ENCODE measurements at places on chromosomes 3 and 15.

GRCh38 chr15:80906159-80906766 lies 83.4 kb downstream of the MESD start:
- peak; percentile 72 for DNase-seq

GRCh38 chr3:90007778-90008499 lies 900.5 kb downstream of the EPHA3 start:
- no peak for DNase-seq

DNA sequence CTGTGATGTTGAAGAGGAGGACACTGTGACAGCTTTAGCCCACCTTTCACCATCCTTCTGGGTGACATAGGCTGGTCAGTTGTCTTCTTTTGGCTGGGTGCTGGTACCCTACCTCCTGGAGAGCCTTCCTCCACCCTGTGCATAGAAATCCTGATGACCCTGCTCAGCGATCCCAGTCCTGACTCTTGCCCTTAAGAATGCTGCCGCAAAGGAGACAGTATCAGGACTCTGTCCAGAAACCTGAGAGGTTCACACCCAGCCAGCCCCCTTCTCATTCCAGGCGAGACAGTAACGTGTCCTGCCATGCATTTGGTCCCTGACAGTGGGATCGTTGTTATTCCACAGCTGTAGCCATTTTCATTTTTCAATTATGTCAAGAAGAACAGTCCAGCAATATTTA lies 312.8 kb upstream of the CHRM5 start:
- no peak for DNase-seq

DNA sequence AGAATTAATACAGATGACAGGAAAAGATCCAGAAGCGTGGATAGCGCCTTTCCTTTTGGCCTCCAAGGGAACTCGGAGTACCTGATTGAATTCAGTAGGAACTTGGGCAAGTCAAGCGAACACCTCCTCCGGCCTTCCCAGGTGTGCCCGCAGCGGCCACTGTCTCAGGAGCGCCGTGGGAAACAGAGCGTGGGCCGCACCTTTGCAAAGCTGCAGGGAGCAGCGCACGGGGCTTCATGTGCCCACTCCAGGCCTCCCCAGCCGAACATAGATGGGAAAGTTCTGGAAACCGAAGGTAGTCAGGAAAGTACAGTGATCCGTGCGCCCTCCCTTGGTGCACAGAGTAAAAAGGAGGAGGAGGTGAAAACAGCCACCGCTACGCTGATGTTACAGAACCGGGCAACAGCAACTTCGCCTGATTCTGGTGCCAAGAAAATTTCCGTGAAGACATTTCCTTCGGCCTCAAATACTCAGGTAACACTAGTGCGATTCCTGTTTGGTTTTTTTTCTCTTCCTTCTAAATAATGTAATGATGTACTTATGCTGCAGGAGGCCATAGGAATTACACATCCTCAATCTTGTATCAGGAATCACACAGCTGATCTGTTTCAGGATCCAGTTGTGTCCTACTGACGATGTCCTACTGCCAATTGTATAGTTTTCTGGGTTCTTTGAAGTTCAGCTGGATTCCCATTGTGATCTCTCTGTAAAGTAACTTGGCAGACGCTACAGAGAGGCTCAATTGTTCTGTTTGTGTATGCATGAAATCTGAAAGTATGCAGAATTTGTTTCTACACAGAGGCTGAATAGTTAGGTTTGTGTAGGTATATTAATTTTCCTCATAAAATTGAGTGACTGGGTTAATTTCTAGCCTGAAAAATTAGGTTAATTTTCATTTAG lies 63.1 kb downstream of the CGNL1 start:
- DNase-seq = no peak

DNA sequence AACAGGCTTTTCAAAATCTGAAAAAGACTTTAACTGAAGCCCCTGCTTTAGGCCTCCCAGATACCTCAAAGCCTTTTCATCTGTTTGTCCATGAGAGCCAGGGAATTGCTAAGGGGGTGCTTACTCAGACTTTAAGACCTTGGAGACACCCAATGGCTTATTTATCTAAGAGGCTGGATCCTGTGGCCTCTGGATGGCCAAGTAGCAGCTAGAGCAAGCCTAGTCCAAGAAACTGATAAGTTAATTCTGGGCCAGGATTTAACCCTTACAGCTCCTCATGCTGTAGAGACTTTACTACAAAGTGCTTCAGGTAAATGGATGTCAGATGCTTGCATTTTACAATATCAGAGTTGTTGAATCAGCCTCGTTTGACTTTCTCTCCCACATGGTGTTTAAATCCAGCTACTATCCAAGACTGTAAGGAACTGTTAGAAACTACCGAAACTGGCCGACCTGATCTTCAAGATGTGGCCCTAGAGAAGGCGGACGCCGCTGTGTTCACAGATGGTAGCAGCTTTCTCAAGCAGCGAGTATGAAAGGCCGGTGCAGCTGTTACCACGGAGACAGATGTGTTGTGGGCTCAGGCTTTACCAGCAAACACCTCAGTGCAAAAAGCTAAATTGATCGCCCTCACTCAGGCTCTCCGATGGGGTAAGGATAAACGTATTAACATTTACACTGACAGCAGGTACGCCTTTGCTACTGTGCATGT lies 3.3 kb downstream of the DET1 start:
- DNase-seq = no peak

GRCh38 chr3:61454801-61455200 lies 106.6 kb upstream of the PTPRG start:
- no peak for DNase-seq

- DNase-seq = no peak
Measured at GRCh38 chr15:94370206-94370935, 139.0 kb downstream of the MCTP2 start.

GRCh38 chr3:123387532-123387931 lies 61.4 kb downstream of the ADCY5 start:
- no peak for DNase-seq

GRCh38 chr3:52834871-52835501 lies at the start of gene MUSTN1:
Gene MUSTN1 (minus strand): TSS chr3:52835019. CDS start chr3:52834948, 71 bp downstream.
- DNase-seq = no peak

DNA sequence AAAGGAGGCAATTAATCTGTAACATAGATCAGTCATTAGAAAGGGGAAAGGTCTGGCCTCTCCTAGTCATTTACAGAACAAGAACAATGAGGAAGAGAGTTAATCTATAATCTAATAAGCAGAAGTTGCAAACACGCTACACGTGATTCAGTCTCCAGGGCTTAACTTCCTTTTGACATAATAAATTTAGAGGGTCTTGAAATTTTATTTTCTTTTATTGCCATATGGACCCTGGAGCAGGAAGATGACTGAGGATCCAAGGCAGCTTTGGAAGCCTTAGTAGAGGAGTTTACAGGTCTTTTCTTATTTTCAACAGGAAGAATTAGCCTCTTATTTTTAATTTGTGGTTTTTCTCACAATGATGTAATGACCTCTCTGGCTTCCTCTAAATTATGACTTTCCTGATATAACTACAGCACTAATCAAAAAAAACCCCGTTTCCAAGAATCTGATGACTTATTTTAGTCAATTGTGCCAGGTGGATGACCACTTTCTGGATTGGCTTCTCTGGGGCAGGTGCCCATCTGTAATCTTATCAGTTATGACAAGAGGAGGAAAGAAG lies 32.2 kb downstream of the ADGRG7 start:
- no peak for DNase-seq

GRCh38 chr3:133472242-133472641 lies 72.4 kb downstream of the BFSP2 start:
- DNase-seq = no peak

DNA sequence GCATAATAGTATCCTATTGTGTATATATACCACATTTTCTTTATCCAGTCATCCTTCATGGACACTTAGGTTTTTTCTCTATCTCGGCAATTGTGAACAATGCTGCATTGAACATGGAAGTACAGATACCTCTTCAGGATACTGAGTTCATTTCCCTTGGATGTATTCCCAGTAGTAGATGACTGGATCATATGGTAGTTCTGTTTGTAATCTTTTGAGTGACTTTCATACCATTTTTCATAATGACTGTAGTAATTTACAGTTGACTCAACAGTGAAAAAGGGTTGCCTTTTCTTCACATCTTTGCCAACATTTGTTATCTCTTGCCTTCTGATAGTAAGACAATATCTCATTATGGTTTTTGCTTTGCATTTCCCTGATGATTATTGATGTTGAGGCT lies 21.8 kb downstream of the MYH15 start:
- no peak for DNase-seq

GRCh38 chr3:194194051-194194756 lies 58.3 kb downstream of the HES1 start:
- no peak for DNase-seq

GRCh38 chr3:133843634-133844033 lies 38.0 kb downstream of the SRPRB start:
- DNase-seq = no peak

DNA sequence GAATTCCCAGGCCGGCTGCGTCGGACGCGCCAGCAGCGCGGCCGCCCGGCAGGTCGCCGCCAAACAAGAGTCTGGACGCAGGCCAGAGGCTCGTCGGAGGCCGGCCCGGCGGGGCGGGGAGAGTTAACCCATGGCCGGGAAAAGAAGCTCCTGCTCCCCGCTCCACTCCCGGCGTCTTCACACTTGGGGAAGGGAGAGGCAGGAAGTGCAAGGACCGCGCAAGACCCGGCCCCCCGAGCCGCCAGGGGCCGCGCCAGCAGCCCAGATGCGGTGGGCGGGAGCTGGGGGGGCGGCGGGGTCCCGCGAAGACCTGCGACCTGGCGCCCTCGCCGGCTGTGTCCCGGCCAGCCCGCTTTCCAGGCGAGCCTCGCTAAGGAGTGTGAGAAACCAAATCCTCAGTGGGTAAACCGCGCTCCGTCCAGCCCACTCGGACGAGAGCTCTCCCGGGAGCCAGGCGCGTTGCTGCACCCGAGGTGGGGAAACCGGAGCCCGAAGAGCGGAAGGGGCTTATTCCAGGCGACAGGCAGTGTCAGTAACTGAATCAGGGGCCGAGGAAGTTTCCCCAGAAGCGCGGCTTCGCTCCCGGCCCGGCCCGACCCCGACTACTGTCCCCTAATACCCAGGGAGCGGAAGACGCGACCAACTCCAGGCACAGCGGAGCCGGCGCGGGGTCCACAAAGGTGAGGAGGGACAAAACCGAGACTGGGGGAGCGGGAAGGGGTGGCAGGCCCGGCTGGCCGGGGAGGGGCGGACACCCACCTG lies 721 bp downstream of the ADAMTS7 start:
- DNase-seq = peak; percentile 0

GRCh38 chr3:106617276-106617675 lies 748.5 kb upstream of the CBLB start:
- no peak for DNase-seq

GRCh38 chr3:197367081-197367780 lies 68.8 kb upstream of the DLG1 start:
- peak; percentile 99 for DNase-seq

GRCh38 chr3:45104715-45105711 lies 41.2 kb downstream of the CDCP1 start:
- no peak for DNase-seq

GRCh38 chr3:168117059-168117458 lies 21.3 kb upstream of the GOLIM4 start:
- peak; percentile 90 for DNase-seq

DNA sequence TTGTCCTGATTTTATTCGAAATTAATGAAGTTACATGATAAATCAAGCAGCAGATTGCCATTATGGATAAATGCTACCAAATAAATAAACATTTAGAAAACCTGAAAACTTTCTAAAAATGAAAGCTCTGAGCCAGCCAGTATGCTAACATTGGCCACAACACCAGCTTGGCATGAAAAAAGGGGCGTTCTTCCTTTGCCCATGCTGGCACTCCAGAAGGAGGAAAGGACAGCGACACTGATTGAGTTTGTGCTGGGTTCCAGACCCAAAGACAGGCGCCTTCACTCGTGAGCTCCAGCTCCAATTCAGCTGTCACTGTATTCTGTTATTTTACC lies 5.1 kb downstream of the STIMATE start:
- DNase-seq = no peak

GRCh38 chr3:19632099-19633074 lies 301.6 kb downstream of the EFHB start:
- DNase-seq = no peak

DNA sequence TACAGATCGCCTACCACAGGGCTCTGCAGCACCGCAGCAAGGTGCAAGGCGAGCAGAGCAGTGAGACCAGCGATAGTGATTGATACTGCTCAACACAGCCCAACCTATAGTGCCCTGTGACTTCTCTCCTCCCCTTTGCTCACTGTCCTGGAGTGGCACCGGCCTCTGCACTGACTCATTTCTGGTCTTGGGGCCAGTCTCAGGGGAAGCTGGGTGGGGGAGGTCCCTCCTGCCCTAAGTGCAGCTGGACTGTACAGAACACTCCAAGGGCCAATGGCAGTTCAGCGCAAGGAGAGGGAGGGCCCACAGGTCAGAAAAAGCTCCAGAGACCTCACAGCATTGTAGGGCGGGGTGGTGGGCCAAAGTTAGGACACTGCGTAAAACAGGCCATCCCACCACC lies 2.5 kb upstream of the OGG1 start:
- DNase-seq = no peak

- DNase-seq = no peak
Measured at GRCh38 chr3:123272547-123272946, 70.8 kb downstream of the SEC22A start.

- DNase-seq = no peak
Measured at GRCh38 chr3:18234717-18235335, 190.3 kb downstream of the SATB1 start.

DNA sequence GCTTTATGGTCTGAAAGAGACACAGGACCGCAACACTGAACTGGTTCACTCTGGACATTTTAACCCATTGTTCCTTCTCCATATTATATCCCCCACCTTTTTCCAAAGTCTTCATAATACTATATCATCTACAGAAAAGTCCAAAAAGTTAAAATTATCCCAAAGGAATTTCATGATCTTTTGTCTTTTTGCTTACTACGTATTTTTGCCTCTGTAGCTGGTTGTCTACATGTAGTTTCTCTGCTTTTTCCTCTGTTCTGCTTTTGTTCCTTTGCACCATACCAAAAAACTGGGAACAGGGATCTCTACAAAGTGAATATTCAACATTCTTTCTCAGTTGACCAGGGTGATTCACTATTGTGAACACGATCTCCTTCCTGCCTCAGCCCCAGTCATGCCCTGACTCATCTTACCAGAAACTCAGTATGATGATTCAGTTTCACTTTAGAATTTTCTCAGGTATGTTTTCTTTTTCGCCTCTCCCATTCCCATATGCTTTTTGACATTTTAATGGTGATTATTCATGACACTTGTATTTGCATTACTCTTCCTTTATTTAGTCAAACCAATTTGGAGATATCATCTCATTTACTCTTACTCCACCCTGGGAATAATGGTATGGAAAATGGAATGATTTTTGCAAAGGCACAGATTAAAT lies 14.5 kb downstream of the EMC4 start:
- DNase-seq = no peak
